PC-3 (cell line): ENCODE measurements at places on chromosomes 4 and X. TPM values are rescaled to one million over a fixed set of nuclear protein-coding genes. Genes with fewer than 3 reads are reported as not detected.

- DNase-seq = no peak
- no peak overlapping the region for H3K27ac ChIP-seq
- 0 out of 2 replicates have a peak, but pooled peaks cover 5% of the 10 kb centered on the region for H3K4me1 ChIP-seq
- peaks cover 9% of the 10 kb centered on the region for H3K36me3 ChIP-seq
- no peak overlapping the region for H3K4me3 ChIP-seq
Measured at GRCh38 chr4:47839259-47839658, 1.4 kb upstream of the CORIN start.

DNA sequence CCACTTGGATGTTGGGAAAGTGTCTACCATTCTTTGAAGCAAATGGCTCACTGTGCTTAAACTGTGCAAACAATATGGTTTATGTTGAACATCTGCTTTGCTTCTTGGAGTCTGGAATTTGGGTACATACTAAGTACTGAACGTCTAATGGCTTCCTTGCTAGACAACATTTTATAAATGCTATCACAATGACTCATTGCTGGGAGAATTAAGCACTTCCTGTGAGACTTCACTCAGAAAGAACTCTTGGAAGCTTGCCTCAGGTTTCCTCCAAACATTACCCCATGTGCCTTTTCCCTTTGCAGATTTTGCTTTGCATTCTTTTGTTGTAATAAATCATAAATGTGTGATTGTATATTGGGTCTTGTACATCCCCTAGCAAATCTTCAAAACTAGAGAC, 139.7 kb downstream of the PACRGL start:
- peaks cover 11% of the 10 kb centered on the region for H3K27me3 ChIP-seq
- peaks cover 11% of the 10 kb centered on the region for H3K4me1 ChIP-seq

DNA sequence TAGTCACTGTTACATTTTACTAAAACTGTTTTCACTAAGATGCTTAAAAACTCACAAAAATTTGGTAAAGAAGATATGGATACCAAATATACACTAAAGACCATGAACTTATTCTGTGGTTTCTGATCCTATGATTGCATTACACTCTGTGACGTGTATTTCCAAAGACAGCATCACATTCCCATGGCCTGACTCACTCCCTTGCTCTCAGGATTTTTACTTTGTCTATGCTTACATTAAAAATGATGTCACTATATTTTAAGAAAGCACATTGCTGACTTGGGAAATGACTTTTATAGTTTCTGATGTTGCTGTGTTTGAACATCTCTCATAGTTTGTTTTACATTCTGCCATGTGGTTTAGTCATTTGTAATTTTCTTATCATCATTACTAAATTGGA, 327.9 kb upstream of the MAGEB18 start:
- H3K27ac ChIP-seq = no peak overlapping the region
- no peak overlapping the region for H3K4me3 ChIP-seq
- no peaks in the 10 kb centered on the region for H3K4me1 ChIP-seq
- H3K36me3 ChIP-seq = no peaks in the 10 kb centered on the region

GRCh38 chr4:148034813-148035212, 302.9 kb downstream of the ARHGAP10 start:
- H3K27me3 ChIP-seq = no peaks in the 10 kb centered on the region
- H3K36me3 ChIP-seq = no peaks in the 10 kb centered on the region
- no peak overlapping the region for H3K27ac ChIP-seq
- DNase-seq = no peak

GRCh38 chr4:154466336-154466735, 25.3 kb downstream of the DCHS2 start:
- H3K4me3 ChIP-seq = no peak overlapping the region
- DNase-seq = no peak
- no peaks in the 10 kb centered on the region for H3K36me3 ChIP-seq
- H3K27me3 ChIP-seq = no peaks in the 10 kb centered on the region

- peaks cover 10% of the 10 kb centered on the region for H3K4me1 ChIP-seq
- H3K27me3 ChIP-seq = no peaks in the 10 kb centered on the region
- no peak for DNase-seq
- H3K36me3 ChIP-seq = no peaks in the 10 kb centered on the region
- H3K27ac ChIP-seq = no peak overlapping the region
Measured at GRCh38 chr4:44722001-44722400, 4.4 kb downstream of the GNPDA2 start.

GRCh38 chrX:135544338-135544948, 24.0 kb downstream of the INTS6L start:
- H3K27ac ChIP-seq = no peak overlapping the region
- H3K4me1 ChIP-seq = no peaks in the 10 kb centered on the region
- no peaks in the 10 kb centered on the region for H3K36me3 ChIP-seq
- H3K4me3 ChIP-seq = no peak overlapping the region

- no peaks in the 10 kb centered on the region for H3K36me3 ChIP-seq
- peak; percentile 6 for DNase-seq
- peak overlapping the region; percentile 97 for H3K4me3 ChIP-seq
- H3K27me3 ChIP-seq = no peaks in the 10 kb centered on the region
- no peak overlapping the region for H3K27ac ChIP-seq
- peaks cover 14% of the 10 kb centered on the region for H3K4me1 ChIP-seq
Measured at GRCh38 chr4:2843941-2844584, 419 bp downstream of the ADD1 start.

Gene CTAG1B
- not detected in 2 replicates for total RNA-seq

Gene TLR6
- 0.92 and 1.2 TPM in 2 replicates for total RNA-seq

DNA sequence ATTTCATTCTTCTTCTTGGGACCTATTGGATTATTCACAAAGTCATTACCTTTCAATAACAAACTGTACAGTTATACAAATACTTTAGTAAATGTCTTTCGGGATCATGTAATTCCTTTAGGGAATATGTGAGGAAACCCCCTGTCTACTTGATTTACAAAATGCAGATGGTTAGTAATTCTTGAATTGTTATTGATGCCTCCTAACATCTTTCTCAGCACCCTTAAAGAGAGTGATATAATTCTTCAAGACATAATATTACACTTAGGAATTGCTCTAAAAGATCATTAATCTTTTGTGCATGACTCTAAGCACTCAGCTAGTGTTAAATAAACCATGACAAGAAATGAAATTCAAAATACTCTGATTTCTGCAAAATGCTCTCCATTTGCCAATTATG, 988.1 kb upstream of the HS3ST1 start:
- no peaks in the 10 kb centered on the region for H3K27me3 ChIP-seq
- H3K4me1 ChIP-seq = no peaks in the 10 kb centered on the region
- H3K27ac ChIP-seq = no peak overlapping the region
- no peak for DNase-seq
- H3K4me3 ChIP-seq = no peak overlapping the region
